Glutamatergic neuron (in vitro differentiated cells): ENCODE measurements at places on chromosomes 12 and 14. TPM values are rescaled to one million over a fixed set of nuclear protein-coding genes. Genes with fewer than 3 reads are reported as not detected.
A peak's percentile ranks its signal among the peaks of the same experiment; 100 is the strongest.

RND1 gene
- total RNA-seq, result 1.8 TPM

- no peak for DNase-seq
Measured at GRCh38 chr14:91225025-91225424, 19.5 kb downstream of the GPR68 start.

SLC35F4 gene
- total RNA-seq, result not detected

TRIP11 gene
- 33.8 TPM for total RNA-seq

- DNase-seq, result no peak
Measured at GRCh38 chr12:2218706-2219105, 165.9 kb downstream of the CACNA1C start.

DNA sequence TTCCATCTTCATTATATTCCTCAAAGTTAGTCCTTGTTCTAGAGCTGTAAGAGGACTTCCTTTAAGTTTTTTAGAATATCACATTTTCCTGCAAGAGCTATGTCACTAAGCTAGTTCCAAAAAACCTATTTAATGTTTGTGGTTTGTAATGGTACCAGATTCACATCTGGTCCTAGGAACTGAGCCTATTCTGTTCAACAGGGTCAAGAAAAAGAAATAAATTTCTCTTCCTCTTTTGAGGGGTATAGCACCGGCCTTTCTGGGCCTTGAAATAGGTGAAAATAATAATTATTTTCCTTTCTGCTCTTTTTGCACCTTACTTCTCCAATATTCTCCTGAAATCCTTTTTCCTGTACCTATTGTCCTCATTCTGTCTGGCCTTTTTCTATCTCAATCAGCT, 3.6 kb upstream of the STXBP6 start:
- DNase-seq, result no peak

DNA sequence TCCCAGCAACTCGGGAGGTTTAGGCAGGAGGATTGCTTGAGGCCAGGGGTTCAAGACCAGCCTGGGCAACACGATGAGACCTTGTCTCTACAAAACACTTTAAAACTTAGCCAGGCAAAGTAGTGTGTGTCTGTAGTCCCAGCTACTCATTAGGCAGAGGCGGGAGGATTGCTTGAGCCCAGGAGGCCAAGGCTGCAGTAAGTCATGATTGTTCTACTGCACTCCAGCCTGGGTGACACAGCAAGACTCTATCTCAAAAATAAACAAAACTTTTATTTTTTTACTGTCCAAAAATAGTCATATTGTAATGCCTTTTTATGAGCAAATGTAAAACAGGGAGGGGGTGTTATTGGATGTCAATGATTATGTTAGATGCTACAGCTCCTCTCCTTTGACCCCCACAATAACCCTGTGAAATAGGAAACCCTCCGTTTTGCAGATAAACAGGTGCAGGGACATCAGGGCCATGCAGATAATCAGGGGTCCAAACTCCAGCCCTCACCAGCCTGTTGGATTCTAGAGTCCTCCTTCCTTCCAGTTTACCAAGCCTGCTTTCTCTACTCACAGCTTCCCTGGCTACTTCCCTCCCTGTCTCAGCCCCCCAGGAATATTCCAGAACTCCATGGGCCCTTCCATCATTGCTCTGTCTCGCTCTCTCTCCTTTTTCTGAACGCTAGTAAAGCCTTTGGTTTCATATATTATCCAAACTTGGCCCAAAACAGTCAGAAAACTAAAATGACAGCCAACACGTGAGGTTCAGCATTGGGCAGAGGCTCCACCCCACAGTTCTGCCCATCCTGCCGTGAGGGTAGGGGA, 5.9 kb upstream of the FBLN5 start:
- no peak for DNase-seq

DNA sequence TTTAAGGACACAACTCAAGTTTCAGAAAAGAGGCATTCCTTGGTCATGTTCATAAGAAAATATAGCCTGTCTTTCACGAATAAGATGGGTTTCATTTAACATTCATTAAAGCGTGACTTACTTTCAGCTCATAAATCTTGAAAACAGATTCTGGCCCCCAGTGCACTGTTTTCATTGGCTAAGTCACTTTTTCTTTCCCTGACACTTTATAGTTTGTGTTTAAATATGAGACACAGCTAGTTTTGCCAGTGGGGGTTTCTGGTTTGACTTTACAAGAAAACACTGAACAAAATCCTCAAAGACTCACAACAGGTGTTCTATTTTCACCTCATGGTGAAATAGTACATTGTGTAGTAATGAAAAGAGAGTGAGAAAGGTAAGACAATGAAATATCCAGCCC, 65.9 kb downstream of the PHLDA1 start:
- no peak for DNase-seq

DNA sequence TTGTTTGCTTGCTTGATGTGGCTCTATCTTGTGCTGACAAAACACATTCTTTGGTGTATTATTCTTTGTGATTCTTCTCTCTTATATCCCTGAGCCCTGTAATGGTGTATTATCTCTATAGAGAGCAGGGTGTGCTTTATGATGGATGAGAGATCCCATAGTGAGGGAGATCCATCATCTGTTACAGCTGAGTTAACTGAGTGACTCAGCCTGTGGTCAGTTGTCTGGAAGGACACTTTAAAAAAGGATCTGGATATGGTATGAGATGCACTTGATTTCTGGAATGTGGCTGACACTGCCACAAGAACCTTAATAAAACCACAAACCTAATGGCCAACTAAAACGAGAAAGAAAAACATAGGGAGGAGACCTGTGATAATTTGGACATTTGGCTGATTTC, 461.4 kb upstream of the SYT1 start:
- DNase-seq, result no peak

- DNase-seq, result no peak
Measured at GRCh38 chr12:107079172-107080011, 14.0 kb downstream of the CRY1 start.

DNA sequence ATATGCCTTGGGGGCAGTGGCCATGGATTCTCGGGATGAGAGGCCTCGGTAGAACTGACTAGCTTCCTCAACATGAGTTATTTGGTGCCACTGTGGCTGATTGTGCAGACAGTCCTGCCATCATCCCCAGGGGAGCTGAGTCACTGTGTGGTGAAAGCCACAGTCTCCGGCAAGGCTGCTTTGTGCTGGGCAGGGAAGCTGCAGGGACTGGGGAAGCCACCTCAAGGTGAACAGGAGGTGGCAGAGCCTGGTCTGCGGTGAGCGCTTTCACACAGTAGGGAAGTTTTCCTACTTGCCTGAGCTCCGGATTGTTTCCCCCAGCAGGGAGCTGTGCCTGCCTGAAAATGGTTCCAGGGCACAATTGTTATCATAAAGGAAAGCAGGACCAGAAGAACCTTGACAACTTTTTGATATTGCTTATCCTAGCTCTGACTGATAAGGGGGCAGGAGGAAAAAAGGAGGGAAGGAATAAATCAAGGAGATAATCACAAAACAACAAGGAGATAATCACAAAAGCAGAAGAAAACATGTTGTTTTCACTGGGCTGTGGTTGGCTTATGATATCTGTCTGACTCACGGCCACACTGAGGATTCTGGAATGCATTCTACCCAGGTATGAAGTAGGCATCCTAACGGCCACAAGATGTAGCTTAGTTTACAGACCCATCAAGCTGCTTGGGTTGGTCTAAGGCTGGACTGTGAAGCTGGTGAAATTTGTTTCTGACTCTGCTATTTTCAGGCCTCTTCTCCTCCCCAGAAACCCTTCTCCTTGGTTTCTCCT, 32.2 kb upstream of the GNG2 start:
- DNase-seq, result peak; percentile 55

NKX2-8 gene
- total RNA-seq, result not detected

MYH6 gene
- not detected for total RNA-seq

GRCh38 chr14:37035401-37035800, 137.0 kb downstream of the SLC25A21 start:
- DNase-seq, result no peak

KCNK13 gene
- not detected for total RNA-seq

CNOT2 gene
- total RNA-seq, result 121 TPM

DNA sequence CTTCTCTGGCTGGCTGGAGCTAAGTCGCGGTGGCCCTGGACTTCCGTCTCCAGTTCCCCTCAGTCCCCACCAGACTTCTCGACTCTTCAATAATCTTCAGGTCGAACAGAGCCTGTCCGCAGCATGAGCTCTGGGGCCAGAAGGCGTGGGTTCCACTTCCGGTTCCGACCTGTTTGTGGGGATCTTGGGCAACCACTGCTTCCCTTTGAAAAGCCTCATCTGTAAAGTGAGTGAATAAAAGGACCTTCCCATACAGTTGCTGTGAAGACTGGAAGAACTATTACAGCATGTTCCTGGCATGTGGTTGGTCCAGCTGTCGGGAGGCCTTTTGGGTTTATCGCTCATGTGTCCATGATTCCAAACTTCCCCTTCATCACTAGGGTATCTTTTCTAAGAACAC, 19.4 kb downstream of the ADGRD1 start:
- no peak for DNase-seq

DNA sequence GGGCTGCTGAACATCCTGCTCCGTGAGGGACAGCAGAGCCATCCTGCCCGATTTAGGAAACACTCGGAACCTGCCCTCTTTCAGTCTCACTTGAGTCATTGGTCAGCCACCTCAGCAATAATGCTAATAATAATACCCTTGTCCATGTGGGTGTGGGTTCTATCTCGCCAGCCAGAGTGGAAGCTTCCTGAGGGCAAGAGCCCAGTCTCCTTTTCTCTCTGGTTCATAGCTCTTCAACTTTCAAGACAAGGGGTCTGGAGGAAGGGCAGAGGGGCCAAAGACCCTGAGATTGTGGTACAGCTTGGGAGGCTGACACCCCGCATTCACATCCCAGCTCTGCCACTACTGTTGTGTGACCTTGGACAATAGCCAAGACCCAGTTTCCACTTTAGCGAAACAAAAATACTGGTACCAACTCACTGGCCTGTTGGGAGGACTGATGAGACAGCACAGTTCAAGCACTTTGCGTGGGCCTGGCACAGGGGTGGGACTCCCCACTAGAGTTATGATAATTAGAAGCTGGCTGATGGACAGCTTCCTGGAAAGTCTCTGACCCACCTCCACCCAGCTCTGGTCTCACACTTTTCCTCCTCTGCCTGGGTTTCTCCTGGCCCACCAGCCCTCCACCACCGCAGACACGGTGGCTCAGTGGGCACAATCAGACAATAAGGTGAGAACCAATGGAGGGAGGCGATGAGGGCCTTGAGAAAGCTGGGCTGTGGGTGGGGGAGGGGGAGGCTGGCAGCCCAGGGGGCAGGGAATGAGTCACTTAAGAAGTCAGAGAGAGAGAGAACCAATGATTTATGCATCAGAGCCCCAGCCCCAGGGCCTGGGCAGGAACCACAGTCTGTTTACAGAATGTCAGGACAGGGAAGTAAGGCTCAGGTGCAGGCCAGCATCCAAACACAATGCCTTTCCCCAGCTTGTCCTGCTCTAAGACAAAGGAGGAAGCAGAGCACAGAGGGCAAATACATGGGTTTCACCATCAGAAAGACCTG, 9.6 kb downstream of the FAIM2 start:
- no peak for DNase-seq

ALG10B gene
- 6.3 TPM for total RNA-seq

GRCh38 chr14:64673748-64674147, 30.5 kb upstream of the PLEKHG3 start:
- DNase-seq, result no peak

DNA sequence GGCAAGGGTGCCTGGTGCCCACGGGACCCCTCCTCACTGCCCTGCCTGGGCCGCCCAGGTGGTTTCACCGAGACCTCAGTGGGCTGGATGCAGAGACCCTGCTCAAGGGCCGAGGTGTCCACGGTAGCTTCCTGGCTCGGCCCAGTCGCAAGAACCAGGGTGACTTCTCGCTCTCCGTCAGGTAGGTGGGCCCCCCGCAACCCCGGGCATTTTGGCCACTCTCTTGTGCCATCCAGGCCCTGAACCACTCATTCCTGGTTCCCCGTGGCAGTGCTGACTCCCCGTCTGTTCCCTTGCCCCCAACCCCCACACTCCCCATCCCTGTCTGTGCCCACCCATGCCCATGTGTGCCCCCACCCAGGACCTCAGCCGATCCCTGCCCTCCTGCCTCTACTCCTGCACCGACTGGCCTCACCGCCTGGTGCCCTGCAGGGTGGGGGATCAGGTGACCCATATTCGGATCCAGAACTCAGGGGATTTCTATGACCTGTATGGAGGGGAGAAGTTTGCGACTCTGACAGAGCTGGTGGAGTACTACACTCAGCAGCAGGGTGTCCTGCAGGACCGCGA, 480 bp downstream of the PTPN6 start:
- no peak for DNase-seq

ETFBKMT gene
- total RNA-seq, result 2.2 TPM

GRCh38 chr12:47824198-47824597, 4.5 kb upstream of the HDAC7 start:
- DNase-seq, result no peak

DNA sequence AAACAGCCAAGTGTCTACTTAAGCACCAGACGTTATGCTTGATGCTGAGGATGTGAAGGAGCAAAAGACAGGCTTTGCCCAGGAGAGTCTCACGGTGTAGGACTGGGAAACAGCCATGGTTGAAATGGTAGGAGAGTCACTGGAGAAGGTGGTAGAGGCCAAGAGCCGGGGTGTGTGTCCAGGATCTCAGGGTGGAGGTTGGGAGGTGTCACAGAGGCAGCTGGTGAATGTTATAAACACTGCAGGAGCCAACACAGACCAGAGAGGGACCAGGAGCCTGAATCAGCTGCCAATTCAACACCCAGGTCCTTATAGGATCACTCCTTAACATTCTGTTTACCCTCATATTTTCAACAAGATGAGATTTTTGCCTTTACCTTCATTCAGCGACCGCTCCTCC, 7.5 kb downstream of the NID2 start:
- no peak for DNase-seq

DNA sequence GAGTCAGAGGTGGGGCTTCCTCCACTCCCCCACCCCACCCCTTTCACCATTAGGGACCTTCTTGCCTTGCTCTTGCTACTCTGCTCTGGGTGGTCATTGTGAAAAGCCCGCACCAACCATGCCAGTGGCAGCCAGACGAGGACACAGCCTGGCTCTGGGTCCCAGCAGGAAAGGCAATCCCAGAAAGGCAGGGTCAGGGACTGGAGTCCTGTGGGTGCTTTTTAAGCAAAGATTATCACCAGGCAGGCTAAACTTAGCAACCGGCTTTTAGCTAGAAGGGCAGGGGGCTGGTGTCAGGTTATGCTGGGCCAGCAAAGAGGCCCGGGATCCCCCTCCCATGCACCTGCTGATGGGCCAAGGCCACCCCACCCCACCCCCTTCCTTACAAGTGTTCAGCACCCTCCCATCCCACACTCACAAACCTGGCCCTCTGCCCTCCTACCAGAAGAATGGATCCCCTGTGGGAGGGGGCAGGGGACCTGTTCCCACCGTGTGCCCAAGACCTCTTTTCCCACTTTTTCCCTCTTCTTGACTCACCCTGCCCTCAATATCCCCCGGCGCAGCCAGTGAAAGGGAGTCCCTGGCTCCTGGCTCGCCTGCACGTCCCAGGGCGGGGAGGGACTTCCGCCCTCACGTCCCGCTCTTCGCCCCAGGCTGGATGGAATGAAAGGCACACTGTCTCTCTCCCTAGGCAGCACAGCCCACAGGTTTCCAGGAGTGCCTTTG, 1.2 kb upstream of the GAPDH start:
- peak; percentile 71 for DNase-seq

DNA sequence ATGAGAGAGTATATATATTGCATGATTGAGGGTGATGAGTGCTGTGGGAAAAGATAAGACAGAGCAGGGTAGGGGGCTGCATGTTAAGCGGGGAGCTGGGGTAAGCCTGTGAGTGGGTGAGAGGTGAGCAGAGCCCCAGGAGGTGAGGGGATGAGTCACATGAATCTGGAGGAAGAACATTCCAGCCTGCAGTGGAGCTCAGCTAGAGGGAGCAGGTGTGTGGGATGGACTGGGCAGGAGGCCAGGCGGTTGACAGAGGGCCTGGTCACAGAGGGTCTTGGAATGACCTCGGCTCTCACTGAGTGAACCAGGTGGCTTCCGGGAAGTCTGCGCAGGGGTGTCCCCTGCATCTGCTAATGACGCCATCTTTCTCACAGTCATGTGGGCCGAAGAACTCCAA, 44.4 kb downstream of the GIT2 start:
- DNase-seq, result no peak
